Skeletal muscle cell (primary cell): ENCODE measurements at places on chromosomes 6 and 20.

DNA sequence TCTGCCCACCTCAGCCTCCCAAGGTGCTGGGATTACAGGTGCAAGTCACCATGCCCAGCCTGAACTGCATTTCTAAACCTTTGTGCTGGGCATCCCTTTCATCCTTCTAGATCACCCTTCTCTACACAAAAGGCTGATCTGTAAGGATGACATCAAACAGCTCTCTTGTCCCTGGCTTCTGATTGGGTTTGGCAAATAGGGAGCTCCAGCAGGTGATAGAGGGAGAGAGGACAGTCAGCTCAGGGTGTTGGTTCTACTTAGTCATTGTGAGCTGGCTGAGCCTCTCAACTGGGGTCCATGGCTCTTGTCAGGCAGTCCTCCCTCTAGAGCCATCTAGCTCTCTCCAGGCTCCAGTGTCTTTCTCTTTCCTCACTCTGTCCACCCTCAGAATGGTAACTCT, 237.6 kb upstream of the JARID2 start:
- DNase-seq = no peak

DNA sequence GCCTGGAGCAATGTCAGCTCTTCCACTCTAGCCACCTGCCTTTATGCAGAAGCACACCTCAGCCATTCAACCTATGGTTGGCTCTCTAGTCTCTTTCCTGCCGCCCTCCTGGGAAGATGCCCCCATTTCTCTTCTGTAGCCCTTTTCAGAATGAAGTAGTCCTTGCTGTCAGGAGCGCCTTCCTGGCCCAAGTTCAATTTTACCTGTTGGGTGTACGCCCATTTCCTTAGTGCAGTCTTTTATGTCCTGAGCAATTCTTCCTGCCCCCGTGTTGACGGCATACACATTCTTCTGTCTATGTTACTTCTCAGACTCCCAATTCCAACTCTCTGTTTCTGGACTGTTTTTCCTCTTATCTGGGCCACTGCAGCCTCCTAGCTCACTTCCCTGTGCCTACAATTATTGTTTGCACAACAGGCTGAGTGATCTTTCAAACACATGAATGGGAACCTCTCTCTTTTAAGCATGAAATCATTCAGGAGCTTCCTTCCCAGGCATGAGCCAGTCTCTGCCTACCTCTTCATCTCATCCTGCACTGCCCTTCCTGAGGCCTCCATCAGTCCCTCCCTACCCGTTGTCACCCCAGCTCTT, 389.2 kb downstream of the CD83 start:
- DNase-seq = no peak

GRCh38 chr6:136552054-136552453, 1.8 kb upstream of the MAP7 start:
- no peak for DNase-seq

GRCh38 chr6:125918681-125919566, 37.6 kb upstream of the HINT3 start:
- DNase-seq = peak; percentile 79

GRCh38 chr20:8375898-8376297, 243.8 kb downstream of the PLCB1 start:
- no peak for DNase-seq

- no peak for DNase-seq
Measured at GRCh38 chr6:113587078-113587699, 270.0 kb upstream of the MARCKS start.

- peak; percentile 83 for DNase-seq
Measured at GRCh38 chr6:108651340-108652227, 90.9 kb downstream of the FOXO3 start.

GRCh38 chr6:46353528-46353927, 137.7 kb downstream of the RCAN2 start:
- no peak for DNase-seq
